Endothelial cell of umbilical vein (primary cell): ENCODE measurements at places on chromosomes 7 and 10. TPM values are rescaled to one million over a fixed set of nuclear protein-coding genes. Genes with fewer than 3 reads are reported as not detected.

- H3K4me3 ChIP-seq, result no peak overlapping the region
- no peaks in the 10 kb centered on the region for H3K27me3 ChIP-seq
- peaks cover 17% of the 10 kb centered on the region for H3K4me1 ChIP-seq
- peaks cover 44% of the 10 kb centered on the region for H3K36me3 ChIP-seq
- no peak overlapping the region for H3K27ac ChIP-seq
These were observed 79.3 kb downstream of the MKI67 start for GRCh38 chr10:128046953-128047290.

DNA sequence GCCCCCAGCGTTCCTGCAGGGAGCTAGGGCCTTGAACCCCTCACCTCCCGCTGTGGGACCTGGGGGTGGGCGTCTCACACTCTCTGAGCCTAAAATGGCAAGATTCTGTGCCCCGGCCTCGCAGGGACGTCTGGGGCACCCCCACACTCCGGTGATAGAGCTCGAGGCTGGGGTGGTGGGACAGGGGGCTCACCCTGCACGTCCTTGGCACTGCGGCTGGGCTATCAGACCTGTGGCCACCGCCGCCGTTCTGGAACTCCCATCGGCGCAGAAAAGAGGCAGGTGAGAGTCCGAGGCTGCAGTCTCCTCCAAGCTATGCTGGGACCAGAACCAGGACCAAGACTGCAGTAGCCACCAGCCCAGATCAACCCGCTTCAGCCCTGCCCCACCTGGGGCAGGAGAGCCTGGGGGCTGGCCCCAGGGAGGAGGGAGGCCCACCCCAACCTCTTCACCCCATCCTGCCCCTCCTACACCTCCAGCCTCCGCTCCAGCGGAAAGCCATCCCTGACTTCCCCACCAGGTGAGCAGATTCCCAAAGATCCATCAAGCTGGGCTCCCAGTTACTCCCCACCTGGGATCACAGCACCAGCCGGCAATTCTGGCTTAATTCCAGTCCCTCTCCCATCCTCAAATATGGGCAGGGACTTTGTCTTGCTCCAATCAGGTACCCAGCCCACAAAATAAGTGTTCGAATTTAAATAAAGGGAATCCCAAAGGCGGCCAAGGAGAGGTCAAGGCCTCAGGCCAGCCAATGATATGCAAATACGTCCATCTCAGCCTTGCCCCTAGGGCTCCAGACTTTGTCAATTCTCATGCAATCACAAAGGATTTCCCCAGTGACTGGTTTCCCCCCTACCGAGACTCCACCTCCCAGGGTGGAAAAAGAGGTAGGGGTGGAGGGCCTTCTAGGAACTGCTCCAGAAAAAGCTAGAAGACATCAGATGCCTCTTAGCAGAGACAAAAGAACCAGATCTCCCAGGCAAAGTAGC lies 16.4 kb downstream of the TNRC18 start:
- H3K27me3 ChIP-seq, result no peaks in the 10 kb centered on the region
- no peak for DNase-seq
- H3K27ac ChIP-seq, result no peak overlapping the region
- H3K36me3 ChIP-seq, result peaks cover 10% of the 10 kb centered on the region
- H3K4me3 ChIP-seq, result no peak overlapping the region
- peaks cover 8% of the 10 kb centered on the region for H3K4me1 ChIP-seq

- H3K4me1 ChIP-seq, result peaks cover 4% of the 10 kb centered on the region
- no peaks in the 10 kb centered on the region for H3K27me3 ChIP-seq
These were observed 13.4 kb downstream of the SSC4D start for GRCh38 chr7:76395965-76396726.

NUTM2E gene
- 0.30 TPM in 1 of 2 replicates, not detected in the other for total RNA-seq

TBXAS1 gene
- 2.3 and 4.3 TPM in 2 replicates for total RNA-seq
